ENCODE measurements at places on chromosomes 12 and 14.
A peak's percentile ranks its signal among the peaks of the same experiment; 100 is the strongest.

- peak overlapping the region; percentile 89 for H3K27ac ChIP-seq
- no peaks in the 10 kb centered on the region for H3K27me3 ChIP-seq
- no peak for DNase-seq
- peaks cover 6% of the 10 kb centered on the region for H3K4me1 ChIP-seq
- H3K4me3 ChIP-seq = no peak overlapping the region
Observed at GRCh38 chr12:112447106-112447505, 28.4 kb downstream of the PTPN11 start.

- H3K36me3 ChIP-seq = no peaks in the 10 kb centered on the region
- H3K27me3 ChIP-seq = peaks cover 26% of the 10 kb centered on the region
- no peak overlapping the region for H3K4me3 ChIP-seq
- no peak overlapping the region for H3K27ac ChIP-seq
- H3K4me1 ChIP-seq = no peaks in the 10 kb centered on the region
- DNase-seq = no peak
Observed at GRCh38 chr14:96626121-96626768, 124.1 kb downstream of the PAPOLA start.

GRCh38 chr12:127896661-127897060 lies 370.3 kb upstream of the TMEM132C start:
- H3K4me1 ChIP-seq = no peaks in the 10 kb centered on the region
- H3K27ac ChIP-seq = no peak overlapping the region
- no peaks in the 10 kb centered on the region for H3K27me3 ChIP-seq
- DNase-seq = no peak
- H3K36me3 ChIP-seq = no peaks in the 10 kb centered on the region
- no peak overlapping the region for H3K4me3 ChIP-seq

DNA sequence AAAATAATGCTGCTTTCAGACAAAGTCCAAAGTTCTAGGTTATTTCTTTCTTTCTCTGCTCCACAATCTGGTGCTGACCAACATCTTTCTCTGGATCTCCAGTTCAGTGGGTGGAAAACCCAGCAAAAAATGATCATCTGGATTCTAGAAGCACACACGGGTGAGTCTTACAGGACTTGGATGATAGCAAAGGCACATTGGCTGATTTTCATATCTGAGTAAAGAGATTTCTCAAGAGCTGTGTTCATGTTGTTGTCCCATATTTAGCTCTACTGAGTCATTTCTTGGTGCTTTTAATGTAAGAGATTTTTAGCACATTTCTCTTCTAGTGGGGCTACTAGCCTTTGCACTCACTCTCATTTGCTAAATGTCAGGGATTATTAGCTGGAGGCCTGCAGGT lies 336.7 kb downstream of the GALC start:
- DNase-seq = no peak
- H3K27ac ChIP-seq = no peak overlapping the region
- H3K4me3 ChIP-seq = no peak overlapping the region

DNA sequence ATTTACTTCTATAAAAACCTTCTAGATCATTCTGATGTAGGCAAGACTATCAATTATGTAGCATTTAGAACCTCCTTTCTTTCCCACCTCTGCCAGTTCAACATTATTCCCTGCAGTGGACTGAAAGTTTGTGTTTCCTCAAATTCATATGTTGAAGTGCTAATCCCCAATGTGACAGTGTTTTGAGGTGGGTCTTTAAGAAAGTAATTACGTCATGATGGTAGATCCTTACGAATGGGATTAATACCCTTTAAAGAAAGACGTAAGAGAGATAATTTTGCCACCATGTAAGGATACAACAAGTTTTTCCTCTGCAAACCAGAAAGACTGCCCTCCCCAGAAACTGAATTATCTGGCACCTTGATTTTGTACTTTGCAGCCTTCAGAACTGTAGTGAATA lies 1489.7 kb upstream of the SEL1L start:
- no peaks in the 10 kb centered on the region for H3K27me3 ChIP-seq
- no peaks in the 10 kb centered on the region for H3K4me1 ChIP-seq
- H3K27ac ChIP-seq = no peak overlapping the region
- H3K4me3 ChIP-seq = no peak overlapping the region

DNA sequence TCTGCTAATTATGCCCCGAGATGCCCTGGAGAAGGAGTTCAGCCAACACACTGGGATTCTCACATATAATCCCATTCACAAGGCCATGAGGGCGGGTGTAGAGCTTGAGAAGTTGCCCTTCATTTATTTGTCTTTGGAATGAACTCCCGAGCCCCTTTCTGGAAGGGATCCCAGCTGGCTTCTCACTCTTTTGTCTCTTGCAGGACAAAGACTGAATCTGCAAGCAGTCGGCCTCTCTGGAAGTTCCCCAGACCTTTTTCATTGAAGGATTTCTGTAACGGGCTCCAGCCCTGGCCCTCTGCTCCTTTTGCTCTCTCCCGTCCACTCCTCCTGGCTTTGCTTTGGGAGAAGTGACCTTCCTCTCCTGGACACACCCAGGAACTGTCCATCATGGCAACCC lies 163.3 kb upstream of the SFSWAP start:
- no peak overlapping the region for H3K27ac ChIP-seq
- peaks cover 30% of the 10 kb centered on the region for H3K27me3 ChIP-seq
- H3K4me3 ChIP-seq = no peak overlapping the region
- H3K36me3 ChIP-seq = peaks cover 1% of the 10 kb centered on the region
- no peak for DNase-seq
- no peaks in the 10 kb centered on the region for H3K4me1 ChIP-seq
